Hematopoietic multipotent progenitor cell treated with erythropoietin and hydrocortisone succinate and interleukin-3 and kit ligand, for 4 days (in vitro differentiated cells): ENCODE measurements at places on chromosomes 6 and 20.

GRCh38 chr6:33995309-33996119 is 150.4 kb downstream of the GRM4 start:
- DNase-seq = no peak

DNA sequence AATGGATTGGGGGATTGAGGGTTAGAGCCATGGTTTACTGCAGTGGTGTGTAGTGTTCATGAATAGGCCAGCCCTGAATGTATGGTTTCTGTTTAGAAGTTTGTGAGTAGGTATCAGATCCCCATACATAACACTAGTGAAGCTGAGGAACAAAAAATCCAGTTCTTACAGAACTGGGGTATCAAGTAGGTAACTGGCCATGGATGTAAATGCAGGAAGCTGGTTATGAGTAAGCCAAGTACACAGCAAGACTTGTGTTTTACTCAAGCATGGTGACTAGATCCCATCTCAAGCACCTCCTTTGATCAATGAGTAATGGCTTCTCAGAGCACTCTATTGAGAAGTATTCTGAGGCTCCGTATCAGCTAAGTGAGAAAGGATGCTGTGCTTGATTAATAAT is 613.7 kb upstream of the FLRT3 start:
- no peak for DNase-seq

DNA sequence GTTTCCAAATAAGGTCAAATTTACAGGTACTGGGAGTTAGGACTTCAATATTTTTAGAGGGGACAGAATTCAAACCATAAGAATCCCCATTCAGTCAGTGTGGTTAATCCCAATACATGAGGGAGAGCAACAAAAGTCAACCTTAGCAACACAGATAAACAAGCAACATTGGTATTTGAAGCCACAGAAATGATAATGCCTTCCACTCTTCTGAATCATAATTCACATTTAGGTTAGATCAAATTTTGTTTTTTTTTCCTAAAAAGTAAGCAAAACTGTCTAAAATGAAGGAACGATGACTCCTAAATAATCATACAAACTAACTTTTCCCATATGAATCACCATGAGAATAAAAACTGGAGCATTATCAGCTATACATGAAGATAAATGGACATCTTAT is 246.0 kb upstream of the TENT5A start:
- DNase-seq = no peak

GRCh38 chr6:151702851-151703658 is 104.4 kb upstream of the ESR1 start:
- no peak for DNase-seq

DNA sequence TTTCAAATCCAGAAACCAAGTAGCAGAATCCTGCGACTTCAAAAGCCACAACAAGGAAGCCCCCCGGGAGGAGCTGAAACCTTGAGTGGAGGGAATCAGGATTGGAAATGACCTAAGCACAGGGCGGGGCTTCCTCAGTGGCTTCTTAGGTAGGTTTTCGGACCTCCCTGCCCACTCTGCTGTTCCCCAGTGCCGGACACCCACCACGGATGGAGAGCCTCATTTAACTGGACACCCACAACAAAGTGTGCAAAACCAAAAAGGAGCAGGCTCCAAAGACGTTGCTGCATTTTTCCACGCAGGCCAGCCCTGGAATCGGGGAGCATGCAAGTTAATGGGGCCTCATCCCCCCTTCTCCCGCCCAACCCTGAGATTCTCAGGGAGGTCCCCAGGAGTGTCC is 144.4 kb downstream of the NFATC2 start:
- no peak for DNase-seq

GRCh38 chr6:24922170-24922569 is 13.6 kb downstream of the RIPOR2 start:
- DNase-seq = peak; percentile 53

DNA sequence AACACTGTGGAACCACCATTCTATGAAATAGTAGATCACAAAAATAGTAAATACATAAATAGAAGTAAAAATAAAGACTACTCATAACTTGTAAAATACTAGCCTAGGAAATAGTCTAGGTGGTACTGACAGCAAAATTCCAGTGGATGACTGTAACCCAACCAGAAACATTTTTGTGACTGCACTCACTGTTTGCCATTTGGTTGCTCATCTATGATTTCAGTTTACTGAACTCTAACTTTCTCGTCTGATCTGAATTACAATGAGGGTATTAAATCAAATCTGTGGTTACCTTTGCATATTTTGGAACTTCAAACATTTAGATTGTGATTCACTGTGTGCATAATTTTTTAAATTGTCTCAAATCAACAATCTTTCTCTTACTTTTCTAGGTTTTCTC is 151.1 kb downstream of the KHDC1L start:
- DNase-seq = no peak

DNA sequence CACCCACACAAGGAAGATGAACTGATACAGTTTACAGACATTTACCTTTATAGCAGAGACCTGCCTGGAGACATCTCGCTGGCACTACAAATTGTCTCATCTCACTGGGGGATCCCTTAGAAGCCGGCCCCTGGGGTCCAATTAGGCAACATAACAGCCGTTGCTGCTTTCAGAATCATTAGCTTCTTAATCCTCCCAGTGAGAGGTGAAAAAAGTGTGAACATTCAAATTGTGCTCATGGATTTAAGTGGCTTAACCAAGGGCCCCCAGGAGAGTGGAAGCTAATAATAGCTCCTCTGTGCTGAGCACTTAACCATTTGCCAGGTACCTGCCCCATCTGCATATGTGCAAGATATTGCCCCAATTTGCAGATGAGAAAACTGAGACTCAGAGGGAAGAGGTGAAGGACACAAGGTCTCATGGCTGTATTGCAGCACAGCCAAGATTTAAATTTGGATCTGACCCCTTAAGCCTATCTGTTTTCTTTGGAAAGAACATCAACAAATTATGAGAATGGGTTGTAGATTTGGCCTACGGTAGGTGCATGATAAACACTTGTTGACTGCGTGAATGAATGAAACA is 101.0 kb downstream of the EYA2 start:
- DNase-seq = no peak

DNA sequence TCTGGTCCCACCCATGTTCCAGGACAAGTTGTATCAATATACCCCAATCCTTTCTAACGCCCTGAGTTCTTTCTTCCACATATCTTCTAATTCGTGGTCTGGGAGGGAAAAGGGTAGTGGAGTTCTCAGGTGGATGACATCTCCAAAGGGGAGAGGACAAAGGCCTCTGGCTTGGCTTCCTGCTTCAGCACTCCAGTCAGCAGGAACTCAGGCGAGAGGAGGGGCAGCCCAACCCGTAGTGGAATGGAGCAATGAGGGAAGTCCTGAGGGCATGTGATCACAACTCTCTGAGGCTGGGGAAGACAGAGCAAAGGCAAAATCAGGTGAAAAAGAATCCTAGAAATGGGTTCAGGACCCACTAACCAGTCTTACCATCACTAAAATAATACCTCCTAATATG is 9.6 kb upstream of the NRM start:
- no peak for DNase-seq

GRCh38 chr6:108118810-108119768 is 44.5 kb upstream of the OSTM1 start:
- DNase-seq = peak; percentile 49

DNA sequence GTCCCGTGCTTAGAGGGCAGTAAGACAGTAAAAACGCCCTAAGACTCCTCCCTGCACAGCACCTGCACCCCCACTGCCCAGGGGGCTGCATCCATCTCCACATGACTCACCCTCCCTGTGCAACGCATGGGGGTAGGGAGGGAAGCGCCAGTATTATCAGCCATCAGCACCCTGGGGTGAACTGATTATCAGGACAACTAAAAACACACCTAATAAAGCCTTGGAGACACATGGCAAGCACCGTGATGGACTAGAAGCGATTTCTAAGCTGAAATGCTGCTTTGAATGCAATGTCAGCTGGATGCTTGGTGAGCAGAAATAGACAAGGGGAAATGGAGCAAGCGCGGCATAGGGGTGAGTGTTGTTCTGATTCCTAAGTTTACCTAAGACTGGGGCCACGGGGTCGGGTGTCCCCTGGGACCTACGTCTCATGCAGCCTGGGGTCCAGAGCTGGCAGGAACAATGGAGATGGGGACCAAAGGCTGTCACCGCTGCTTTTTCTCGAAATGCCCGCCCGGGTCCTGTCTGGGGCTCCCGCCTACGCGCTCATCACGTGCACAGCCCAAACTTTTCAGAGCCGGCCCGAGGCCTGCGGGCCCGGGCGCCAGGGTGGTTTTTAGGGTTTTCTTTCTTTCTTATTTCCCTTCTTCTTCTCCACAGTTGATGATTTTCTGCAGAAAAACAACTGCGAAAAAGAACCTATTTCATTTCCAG is 702 bp upstream of the TNFAIP3 start:
- DNase-seq = peak; percentile 46
